ENCODE measurements at places on chromosomes 4 and X.

DNA sequence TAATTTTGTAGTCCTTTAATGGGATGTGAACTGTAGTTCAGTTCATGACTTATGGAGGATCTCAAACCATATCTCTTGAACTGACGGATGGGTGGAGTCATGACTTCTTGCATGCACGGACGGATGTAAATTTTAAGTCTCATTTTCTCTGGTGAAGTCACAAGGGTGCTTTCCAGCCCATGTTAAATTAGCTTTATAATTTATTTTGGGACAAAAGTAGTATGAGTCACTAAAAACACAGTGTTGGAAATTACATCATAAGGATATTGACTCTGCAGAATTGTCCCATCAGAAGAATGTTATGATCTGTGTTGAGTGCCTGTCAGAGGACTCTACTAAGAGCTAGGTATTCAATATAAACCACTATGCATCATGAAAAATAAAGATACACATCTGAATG, 6.8 kb upstream of the PAGE5 start:
- DNase-seq: no peak

DNA sequence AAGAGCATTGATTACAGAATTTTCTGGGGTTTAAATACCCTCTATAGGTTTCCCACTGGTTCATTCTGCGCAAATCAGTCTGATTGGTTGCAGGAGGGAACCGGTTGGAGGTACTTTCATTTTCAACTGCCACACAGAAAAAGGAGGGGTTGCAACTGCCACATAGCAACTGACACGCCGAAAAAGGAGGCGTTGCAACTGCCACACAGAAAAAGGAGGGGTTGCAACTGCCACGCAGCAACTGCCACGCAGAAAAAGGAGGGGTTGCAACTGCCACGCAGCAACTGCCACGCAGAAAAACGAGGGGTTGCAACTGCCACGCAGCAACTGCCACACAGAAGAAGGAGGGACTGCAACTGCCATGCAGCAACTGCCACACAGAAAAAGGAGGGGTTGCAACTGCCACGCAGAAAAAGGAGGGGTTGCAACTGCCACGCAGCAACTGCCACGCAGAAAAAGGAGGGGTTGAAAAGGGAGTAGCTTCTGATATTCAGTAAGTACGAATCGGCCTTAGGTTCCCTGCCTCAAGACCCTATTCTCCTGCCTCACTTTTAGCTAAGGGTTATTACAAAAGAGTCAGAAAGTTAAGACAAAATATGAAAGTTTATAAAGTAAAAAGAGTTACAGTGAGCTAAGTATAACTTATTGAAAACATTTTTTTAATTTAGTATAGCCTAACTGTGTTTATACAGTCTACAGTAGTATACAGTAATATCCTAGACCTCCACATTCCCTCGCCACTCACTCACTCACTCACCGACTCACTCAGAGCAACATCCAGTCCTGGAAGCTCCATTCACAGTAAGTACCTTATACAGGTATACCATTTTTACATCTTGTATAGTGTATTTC, 431.8 kb downstream of the KCTD8 start:
- DNase-seq: no peak

- no peak for DNase-seq
These were observed 66.4 kb upstream of the OR13H1 start for GRCh38 chrX:131477498-131477897.

DNA sequence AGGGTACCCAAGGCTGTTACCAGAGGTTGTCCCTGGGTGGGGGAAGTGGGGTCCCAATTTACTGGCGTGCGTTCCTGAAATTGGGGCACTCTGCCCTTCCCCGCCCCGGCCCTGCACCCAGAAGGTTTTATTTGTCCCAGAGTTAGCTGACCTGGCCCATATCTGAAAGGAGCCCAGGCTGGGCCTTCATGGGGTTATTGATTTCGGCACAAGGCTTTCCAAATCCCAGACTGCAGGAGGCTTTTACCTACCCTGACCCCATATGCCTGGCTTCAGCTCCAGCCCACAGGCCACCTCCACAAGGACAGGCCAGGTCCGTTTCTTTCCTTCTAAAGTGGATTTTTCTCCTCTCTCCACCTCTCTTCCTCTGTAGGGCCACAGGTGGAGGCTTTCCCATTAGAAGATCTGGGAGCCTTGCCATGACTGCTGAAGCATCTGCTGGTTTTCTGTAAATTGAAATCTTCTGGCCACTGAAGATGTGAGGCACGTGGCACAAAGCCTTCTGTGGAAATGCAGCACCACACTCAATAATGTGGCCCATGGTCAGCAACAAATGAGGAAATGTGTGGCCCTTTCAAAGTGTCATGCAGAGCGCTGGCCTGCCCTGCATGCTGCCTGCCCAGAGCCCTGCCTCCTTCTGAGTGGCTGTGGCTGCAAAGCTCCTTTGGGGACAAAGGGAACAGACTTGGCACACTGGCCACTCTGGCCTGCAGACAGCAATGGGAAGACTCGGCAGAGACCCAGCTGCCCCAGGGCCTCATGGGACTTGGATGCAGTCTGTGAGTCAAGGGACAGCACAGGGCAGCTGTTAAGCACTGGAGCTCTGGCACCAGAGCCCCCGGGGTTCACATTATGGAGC, 43.1 kb upstream of the MTM1 start:
- no peak for DNase-seq

- DNase-seq: no peak
These were observed 793 bp upstream of the DCUN1D4 start for GRCh38 chr4:51842167-51842553.

GRCh38 chr4:138338840-138339239, 96.7 kb upstream of the SLC7A11 start:
- no peak for DNase-seq

- DNase-seq: no peak
These were observed 58.4 kb upstream of the STS start for GRCh38 chrX:7088968-7089615.

GRCh38 chr4:175871774-175872405, 59.8 kb upstream of the GPM6A start:
- no peak for DNase-seq

DNA sequence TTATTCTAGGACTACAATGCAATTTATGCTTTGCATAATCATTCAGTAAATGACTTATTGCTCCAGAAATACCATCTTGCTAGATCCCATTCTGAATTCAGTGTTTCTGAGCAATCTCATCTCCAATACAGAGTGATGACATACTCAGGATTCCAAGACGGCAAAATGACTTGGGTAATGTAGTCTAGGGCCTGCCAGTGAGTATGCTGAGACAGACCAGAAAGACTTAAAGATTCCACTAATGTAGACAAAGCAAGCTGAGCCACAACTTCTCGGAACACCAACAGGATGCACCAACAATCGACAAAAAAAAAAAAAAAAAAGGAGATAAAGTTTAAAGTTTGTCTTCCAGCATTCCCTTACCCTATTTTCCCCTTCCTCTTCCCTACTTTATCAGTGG, 919 bp upstream of the SEC24B start:
- no peak for DNase-seq

GRCh38 chrX:119410027-119410819, 11.1 kb downstream of the SLC25A43 start:
- DNase-seq: no peak

GRCh38 chr4:139789096-139789654, 123.6 kb downstream of the MGST2 start:
- no peak for DNase-seq

DNA sequence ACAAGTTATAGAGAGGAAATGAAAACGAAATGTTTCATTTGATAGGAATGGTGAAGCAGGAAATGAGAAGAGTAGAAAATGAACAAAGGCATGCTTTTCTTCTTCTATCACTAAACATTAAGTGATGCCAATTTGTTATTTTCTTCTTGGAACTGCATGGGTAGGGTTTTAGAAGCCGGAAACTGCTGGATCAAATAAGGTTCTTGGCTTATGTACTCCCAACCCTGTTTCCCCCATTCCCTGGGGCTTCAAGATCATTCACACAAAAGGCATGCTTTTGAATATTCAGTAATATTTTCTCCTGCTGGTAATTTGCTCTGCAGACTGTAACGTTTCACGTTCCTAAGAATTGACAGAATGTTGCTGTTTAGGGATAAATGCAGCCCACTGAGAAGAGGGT, 224.1 kb downstream of the NLGN4X start:
- no peak for DNase-seq
